Aorta (tissue), 5 donors: ENCODE measurements at places on chromosomes 11 and 22.

GRCh38 chr22:17717708-17718107 lies 56.6 kb downstream of the BID start:
- DNase-seq = no peak

DNA sequence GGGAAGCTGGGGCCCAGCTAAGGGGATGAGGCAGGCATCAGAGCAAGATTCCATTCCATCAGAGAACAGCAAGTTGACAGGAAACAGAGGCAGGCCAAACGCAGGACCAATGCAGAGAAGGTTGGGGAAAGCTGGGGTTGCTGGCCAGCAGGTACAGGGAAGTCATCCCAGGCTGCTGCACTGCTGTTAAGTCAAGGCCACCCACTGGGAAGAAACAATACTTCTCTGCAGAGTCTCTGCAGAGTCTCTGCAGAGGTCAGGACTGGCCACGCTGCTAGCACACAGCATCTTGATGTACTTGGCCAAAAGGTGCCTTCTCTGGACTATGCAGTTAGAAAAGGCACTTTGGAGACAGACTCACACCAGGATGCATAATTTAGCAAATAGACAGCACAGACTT lies 68.5 kb upstream of the CSNK2A3 start:
- DNase-seq = no peak

- peak; percentile 71 for DNase-seq
Observed at GRCh38 chr22:46055181-46055875, 78.4 kb upstream of the WNT7B start.

DNA sequence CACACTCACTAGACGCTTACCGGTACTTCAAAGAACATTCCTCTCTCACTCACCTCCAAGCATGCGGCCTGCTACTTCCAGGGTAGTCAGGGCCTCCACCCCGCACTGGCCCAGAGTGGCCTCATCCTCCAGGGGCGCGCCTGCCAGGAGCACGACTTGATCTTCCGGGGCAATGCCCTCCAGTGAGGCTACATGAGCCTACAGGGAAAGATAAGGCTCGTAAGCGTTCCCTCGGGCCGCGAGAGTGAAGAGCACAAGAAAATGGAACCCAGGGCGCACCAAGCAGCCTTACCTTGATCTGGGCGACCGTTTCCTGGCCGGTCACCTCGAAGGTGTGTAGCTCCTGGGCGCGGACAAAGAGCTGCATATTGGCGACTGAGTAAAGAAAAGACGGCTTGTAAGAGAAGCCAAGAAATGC lies 478 bp downstream of the FAU start:
- no peak for DNase-seq

GRCh38 chr11:105734426-105734825 lies 124.6 kb downstream of the GRIA4 start:
- DNase-seq = no peak

- no peak for DNase-seq
Observed at GRCh38 chr11:17544181-17544622, at the start of gene USH1C. TSS of gene USH1C (minus strand) at chr11:17544416. CDS start at chr11:17544307, 109 bp downstream.

DNA sequence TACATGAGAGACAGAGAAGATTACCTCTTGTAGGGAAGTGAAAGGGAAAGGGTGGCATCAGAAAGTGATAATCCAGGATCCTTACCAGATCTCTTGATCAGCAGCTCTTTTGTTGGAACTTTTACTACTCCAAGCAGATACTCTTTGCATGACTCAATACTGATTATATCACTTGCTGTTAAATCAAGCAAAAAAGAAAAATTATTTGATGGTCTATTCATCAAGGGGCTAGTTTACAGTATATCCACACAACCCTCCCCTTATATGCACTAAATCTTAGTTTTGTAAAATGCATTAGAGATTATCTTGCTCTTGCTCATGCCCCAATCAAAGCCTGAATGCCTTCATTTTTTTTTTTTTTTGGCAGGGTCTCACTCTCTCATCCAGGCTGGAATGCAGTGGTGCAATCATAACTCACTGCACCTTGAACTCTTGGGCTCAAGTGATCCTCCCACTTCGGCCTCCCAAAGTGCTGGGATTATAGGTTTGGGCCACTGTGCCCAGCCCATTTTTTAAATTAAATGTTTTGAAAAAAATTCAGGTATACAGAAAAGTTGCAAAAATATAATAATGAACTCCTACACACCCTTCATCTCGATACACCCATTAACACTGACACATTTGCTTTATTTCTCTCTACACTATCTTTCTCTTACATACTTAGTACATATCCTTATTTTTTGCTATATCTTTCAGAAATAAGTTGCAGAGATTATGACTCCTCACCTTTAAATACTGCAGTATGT lies 76.1 kb upstream of the UCP3 start:
- no peak for DNase-seq

DNA sequence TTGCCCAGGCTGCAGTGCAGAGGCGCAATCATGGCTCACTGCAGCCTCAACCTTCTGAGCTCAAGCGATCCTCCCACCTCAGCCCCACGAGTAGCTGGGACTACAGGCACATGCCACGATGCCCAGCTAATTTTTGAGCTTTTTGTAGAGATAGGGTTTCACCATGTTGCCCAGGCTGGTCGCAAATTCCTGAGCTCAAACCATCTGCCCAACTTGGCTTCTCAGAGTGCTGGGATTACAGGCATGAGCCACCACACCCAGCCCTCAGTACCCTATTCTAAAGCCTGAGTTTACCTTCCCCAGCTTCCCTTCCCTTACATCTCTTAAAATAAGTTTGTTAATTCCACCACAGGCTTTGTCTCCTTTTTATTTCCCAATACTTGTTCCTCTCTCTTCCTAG lies 59.1 kb downstream of the AMBRA1 start:
- no peak for DNase-seq

DNA sequence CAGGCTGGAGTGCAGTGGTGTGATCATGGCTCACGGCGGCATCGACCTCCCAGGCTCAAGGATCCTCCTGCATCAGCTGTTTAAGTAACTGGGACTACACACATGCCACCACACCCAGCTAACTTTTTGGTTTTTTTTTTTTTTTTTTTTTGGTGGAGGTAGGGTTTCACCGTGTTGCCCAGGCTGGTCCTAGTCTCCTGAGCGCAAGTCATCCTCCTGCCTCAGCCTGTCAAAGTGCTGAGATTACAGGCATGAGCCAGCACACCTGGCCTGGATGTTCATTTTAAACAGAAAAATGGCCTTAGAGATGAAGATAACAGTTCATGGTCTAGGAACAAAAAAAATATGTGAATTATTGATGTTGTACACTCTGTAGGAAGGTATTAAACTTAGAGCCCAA lies 13.6 kb upstream of the SLC25A18 start:
- DNase-seq = no peak

DNA sequence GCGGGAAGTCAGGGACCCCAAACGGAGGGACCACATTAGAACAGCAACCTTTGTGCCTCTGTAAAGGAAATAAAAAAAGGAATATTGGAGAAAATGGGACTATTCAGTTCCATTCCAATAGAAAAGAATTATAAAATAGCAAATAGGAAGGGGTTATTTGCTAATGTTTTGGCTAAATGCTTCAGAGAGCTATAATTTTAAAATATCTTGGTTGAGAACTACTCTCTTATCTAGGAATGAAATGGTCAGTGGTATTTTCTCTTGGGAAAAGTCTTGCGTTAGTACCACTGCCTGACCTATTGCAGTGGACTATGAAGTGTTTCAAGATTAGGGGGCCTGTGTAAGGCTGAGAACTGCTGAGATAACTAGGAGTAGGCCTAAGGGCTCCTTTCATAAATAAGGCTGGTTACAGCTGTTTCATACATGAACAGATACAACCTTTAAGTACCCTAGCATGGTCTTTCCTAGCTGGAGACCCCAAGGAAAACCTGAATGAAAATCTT lies 6.9 kb upstream of the WEE1 start:
- no peak for DNase-seq

- no peak for DNase-seq
Observed at GRCh38 chr11:121649798-121650197, 197.0 kb upstream of the SORL1-AS1 start.

- DNase-seq = no peak
Observed at GRCh38 chr11:30018495-30018894, 1.7 kb upstream of the KCNA4 start.
